ENCODE measurements at places on chromosomes 11 and 22.

- DNase-seq: no peak
Observed at GRCh38 chr11:4466131-4466870, 16.1 kb upstream of the OR52K1 start.

DNA sequence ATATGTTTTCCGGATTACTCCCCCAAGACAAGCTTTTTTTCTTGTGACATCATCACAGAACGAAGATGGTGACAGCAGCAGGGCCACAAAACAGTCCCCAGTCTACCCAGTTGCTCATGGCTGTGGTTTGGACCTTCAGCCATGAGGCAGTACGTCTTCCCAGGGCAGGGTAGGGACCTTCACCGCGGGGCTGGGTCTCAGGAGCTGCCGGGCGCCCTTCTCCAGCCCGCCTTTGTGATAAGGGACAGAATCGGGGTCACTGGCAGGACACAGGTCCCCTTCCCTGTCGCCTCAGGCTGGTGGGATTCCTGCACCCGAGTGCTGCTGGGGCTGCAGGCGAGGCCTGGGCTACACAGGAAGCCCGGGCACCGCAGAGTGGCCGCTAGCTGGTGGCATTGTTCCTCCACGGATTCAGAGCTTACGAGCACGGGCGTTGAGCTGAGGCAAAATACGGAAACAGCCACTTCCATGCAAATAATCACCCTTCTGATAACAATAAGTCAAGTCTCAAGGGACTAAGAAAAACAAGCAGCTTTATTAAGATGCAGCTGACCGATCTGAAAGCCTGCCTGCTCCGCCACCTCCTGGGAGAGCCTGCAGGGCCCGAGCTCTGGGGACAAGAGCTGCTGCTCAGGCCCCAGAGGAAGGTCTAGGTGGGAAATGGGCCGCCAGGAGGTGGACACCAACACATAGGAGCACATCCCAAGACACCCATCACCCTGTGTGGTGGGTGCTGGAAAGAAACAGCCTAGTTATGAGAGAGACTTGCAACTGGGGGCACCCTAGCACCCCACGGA lies 12.3 kb downstream of the TBX1 start:
- no peak for DNase-seq

GRCh38 chr11:117839380-117839881 lies 14.9 kb upstream of the FXYD2 start:
- no peak for DNase-seq

GRCh38 chr11:131614631-131615030 lies 244.2 kb downstream of the NTM start:
- DNase-seq: no peak

Data from stimulated activated CD8-positive, alpha-beta memory T cell treated with anti-CD3 and anti-CD28 coated beads, Interleukin-2, amount 100 ng/mL, for 1 hour (primary cell).